ENCODE measurements at places on chromosomes 7 and 10.

DNA sequence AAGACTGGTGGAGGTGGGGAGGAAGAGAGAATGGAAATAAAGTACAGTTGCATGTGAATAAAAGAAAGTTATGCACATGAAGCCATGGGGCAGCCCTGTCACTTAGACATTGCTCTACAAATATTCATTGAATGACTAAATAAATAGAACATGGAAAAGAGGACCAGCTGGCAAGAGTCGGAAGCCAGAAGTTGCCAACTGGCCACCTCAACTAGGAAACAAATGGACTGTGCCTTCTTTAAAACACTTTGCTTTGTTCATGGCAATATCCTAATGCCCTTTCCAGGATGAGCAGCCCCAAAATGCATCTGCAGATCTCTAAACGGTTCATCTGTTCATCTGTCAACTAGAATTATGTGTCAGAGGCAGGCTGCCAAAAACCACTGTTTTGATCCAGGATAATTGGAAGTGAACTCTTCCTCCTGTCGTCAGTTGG is 157.3 kb downstream of the NOC3L start:
- DNase-seq = no peak

GRCh38 chr7:45646996-45647825 is 73.0 kb downstream of the ADCY1 start:
- DNase-seq = peak; percentile 6

DNA sequence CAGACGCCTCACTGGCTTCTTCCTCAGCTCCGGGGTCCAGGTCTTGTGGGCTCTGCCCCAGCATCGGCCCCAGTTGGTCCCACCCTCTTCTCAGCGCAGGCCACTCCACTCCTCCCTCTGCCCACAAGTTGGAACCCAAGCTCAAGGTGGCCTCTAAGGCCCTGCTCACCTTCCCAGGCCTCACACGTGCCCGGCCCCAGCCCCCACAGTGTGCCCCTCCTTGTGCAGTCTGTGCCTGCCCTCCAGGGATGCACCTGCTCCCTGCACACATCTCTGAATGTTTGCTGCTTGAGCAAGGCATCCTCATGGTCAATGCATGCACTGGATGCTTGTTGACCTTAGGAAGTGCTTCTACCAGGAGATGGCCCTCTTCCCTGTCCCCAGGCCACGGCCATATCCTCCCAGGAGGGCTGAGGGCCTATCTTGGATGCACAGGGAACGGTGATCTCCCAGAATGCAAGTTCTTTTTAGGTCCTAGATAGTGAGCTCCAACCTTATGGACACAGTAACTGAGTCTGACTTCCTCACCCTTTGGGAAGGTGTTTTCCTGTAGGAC is 7.7 kb upstream of the AEBP1 start:
- no peak for DNase-seq

DNA sequence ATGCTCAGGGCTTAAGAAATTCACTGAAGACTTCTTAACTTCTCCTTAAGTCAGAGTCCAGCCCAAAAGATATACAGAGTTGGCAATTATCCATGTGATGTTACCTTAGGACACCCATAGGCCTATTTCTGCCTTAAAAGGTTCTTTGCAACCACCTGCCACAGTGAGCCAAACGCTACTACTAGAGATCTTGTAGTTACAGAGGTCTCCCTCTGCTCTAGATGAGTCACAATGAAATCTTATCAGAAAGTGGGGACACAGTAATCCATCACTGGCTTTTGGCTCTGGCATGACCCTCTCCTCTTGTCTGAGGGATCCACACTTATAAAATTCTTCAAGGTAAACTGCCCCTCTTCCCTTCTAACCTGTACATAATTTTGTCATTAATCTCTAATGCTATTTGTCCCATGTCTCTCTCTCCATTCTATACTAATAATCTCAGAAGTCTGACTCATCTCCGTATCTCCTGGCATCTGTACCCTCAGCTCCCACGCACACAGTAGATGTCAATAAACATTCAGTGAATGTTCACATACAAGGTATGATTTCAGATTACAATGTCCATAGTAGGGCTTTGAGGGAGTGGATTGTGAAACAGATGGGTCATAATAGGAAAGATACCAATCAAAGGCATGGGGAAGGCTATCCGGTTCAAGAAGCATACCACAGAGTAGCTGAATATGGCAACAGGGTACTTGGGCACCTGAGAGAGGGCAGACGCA is 112.1 kb downstream of the SGMS1 start:
- DNase-seq = peak; percentile 14

- no peak for DNase-seq
Observed at GRCh38 chr10:127447197-127447596, 101.9 kb upstream of the NPS start.

GRCh38 chr7:151141855-151142685 is 25.4 kb downstream of the GBX1 start:
- no peak for DNase-seq

GRCh38 chr10:31197886-31198285 is 121.1 kb upstream of the ZEB1 start:
- no peak for DNase-seq

GRCh38 chr7:141785706-141786552 is 4.1 kb upstream of the TAS2R5 start:
- DNase-seq = peak; percentile 70
